Central memory CD8-positive, alpha-beta T cell (primary cell): ENCODE measurements at places on chromosomes 1 and 21.

DNA sequence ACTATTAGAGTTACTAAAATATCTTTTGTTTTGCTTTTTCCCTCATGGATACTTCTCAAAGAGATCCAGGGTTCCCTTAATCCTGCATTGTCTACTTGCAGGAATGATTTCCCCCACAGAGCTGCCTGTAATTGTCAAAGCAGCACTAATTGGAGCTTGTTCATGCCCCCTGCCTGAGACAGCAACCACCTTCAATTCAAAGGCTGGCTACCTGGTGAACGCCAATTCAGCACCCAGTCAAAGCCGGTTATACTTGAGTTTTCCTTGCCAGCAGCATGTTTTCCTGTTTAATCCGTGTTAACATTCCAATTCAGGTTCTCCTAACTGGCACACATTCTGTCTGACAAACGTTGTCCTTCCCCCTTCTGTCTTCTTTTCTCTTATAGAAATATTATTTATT lies 382.9 kb downstream of the NTNG1 start:
- DNase-seq, result no peak

DNA sequence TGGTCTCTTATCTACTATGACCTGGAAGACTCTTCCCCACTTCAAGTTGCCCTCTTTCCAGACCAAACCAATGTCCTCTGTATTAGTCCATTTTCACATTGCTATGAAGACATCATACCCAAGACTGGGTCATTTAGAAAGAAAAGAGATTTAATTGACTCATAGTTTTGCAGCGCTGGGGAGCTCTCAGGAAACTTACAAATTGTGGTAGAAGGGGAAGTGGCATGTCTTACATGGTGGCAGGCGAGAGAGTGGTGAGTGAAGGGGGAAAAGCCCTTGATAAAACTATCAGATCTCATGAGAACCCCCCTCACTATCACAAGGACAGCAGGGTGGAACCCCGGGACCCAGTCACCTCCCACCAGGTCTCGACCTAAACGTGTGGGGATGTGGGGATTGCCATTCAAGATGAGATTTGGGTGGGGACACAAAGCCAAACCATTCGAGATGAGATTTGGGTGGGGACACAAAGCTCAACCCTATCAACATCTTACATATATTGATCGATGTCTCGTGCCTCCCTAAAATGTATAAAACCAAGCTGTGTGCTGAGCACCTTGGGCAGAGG lies 14.2 kb upstream of the AGPAT3 start:
- no peak for DNase-seq

DNA sequence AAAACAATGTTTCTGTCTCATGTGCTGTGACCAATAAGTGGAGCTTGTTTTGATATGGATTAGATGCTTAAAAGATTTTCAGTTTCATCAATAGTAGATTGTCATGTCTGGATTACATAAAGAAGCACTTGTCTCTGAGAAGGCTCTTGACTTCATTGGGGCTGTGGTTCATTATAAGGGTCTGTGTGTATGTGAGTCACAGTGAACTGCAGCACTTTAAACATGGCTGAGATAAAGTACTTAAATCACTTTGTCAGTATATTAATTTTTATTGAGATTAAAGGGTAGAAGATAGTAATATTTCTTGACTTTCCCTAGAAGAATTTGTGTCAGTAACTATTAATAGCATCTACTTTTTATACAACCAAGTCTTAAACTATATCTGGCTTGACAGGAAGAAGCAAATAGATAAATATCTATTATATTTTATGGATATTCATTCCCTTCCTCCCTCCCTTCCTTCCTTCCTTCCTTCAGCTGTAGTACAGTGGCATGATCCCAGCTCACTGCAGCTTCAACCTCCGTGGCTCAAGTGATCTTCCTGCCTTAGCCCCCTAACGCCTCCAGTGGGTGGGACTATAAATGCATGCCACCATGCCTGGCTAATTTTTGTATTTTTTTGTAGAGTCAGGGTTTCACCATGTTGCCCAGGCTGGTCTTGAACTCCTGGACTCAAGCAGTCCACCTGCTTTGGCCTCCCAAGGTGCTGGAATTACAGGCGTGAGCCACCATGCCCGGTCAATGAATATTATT lies 48.8 kb downstream of the ZFYVE9 start:
- no peak for DNase-seq

GRCh38 chr1:27596261-27596660 lies 7.7 kb downstream of the AHDC1 start:
- no peak for DNase-seq

DNA sequence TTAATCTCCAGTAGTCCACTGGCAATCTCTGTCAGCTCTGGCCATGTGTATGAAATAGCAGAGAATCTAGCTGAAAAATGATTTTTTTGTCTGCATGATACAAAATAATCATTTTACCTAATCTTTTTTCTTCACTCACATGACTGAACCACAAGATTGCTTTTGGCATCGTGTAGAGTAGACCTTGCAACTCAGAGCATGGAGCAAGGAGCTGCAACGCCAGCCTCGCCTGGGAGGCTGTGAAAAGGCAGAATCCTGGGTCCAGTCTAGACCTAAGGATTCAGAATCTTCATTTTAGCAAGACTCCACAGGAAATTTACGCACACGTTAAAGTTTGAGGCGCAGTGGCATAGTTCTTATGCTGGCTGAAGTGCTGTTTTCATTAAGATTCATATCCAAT lies 40.2 kb downstream of the TOMM20 start:
- DNase-seq, result no peak

DNA sequence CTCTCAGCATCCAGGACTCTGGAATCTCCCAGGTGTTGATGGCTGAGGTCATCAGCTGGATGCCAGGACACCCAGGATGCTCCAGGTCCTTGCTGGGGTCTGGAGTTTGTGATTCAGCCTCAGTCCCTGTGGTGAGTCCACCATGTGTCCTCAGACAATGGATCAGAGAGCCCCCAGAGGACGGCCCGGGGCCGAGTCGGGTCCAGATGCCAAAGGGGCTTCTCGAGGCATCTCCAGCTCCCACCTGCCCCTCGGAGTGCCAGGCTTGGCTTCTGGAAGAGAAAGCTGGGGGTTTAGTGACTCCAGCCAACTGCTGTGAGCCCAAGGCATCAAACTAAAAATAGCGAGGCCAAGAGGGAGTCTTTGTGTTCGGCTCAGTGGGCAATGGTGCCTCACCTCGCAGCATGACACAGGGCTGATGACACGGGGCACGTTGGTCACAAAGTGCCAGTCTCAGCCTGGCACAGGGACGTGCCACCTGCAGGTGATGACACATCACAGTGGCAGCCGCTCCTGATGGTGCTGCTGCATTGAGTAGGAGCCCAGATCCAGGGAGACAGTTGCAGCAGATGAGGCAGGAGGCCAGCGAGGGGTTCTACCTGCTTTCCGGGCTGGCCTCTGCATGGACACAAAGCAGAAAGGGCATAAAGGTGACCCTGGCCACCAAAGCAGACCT lies 10.6 kb downstream of the PDE9A start:
- no peak for DNase-seq

- no peak for DNase-seq
Measured at GRCh38 chr1:225855503-225856300, 26.5 kb downstream of the TMEM63A start.

DNA sequence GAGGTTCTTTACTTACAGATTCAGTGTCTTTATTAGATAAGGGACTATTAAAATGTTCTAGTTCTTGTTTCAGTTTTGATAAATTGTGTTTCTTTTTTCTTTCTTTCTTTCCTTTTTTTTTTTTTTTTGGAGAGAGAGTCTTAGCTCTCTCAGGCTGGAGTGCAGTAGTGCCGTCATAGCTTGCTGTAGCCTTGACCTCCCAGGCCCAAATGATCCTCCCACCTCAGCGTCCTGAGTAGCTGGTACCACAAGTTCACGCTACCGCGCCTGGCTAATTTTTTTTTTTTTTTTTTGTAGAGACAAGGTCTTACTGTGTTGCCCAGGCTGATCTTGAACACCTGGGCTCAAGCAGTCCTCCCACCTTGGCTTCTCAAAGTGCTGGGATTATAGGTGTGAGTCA lies 76.6 kb downstream of the TMEM200B start:
- DNase-seq, result no peak

DNA sequence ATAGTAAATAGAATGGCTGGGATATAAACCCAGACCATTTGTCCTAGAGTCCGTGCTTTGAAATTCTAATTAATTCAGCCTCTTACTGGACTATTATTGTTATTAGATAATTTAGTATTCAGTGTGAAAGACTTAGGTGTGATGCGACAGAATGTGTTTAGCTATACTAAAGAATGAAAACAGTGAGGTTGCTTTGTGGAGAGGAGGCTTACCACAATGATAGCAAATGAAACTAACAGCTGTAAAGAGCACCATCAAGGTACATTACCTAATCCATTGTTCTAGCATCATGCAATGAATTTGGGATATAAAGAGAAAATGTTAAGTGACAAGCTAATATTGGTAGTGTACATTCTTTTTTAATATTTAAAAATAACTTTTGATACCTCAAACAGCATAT lies 911.1 kb downstream of the KCNT2 start:
- DNase-seq, result no peak

GRCh38 chr1:85358702-85359438 lies 82.4 kb upstream of the BCL10 start:
- DNase-seq, result no peak

DNA sequence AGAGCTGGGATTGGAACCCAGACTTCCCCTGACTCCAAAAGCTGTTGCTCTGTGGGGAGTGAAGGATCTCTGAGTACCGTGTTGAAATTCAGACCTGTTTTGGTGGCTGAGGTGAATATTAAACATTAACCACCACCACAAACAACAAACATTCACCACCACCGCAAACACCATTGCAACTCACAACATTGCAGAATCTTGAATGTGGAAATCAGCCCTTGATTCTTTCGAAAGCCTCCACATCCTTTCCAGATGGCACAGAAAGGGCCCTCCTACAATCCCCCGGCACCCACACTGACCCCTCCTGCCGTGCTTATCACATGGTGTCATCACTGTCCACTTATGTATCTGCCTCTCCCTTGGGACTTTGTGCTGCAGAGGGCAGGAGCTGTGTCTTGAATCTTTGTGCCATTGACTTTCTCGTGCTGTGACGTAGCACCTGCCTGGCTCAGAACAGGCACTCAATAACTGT lies 1.4 kb downstream of the CDA start:
- no peak for DNase-seq

- no peak for DNase-seq
Measured at GRCh38 chr1:44072204-44072603, 40.9 kb upstream of the SLC6A9 start.

GRCh38 chr1:193794239-193794638 lies 607.8 kb upstream of the B3GALT2 start:
- no peak for DNase-seq

DNA sequence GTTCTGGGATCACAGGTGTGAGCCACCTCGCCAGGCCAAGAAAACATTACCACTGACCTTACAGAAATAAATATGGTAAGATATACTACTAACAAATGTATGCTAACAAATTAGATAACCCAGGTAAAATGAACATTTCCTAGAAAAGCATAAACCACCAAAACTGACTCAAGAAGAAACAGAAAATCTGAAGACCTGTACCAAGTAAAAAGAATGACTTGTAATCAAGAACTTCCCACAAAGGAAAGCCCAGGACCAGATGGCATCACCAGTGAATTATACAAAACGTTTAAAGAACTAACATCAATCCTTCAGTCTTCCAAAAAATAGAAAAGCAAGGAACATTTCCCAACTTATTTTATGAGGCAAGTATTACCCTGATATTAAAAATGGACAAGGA lies 29.3 kb downstream of the USP24 start:
- no peak for DNase-seq

- no peak for DNase-seq
Measured at GRCh38 chr1:159068886-159069285, 7.7 kb downstream of the AIM2 start.
